Central memory CD8-positive, alpha-beta T cell (primary cell): ENCODE measurements at places on chromosomes 7 and 10.

DNA sequence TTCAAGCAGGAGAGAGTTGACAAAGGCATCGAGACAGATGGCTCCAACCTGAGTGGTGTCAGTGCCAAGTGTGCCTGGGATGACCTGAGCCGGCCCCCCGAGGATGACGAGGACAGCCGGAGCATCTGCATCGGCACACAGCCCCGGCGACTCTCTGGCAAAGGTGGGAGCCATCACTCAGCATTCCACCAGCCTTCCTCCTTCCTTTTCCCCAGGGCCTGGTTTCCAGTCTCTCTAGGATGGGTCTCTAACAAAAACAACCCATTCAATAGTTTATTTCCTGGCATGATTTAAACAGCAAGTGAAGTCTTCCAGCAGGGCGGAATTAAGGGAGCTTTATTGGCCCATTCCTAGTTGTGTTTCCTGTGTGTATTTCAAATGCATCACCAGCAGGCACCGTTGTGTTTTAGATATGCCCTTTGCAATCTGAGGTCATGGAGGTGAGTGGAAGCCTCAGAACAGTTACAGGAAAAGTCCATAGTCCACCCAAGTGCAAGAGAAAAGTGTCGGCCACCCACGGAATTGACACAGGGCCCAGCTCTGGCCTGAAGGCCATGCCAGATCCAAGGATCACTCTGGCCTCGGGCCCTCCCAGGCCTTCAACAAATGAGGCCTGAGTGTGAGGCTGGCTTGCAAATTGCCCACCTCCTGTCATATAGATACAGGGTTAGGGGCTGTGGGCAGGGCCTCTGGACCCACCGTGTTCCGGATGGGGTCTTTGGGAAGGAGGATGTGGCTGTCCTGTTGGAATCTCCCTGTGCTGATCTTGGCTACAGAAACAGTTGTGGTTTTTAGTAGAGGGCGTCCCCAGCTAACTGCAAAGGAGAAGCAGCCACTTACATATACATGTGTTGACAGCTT, 46.9 kb upstream of the TRIM8 start:
- no peak for DNase-seq

GRCh38 chr7:4132221-4132620, 549.9 kb upstream of the FOXK1 start:
- DNase-seq = no peak

- DNase-seq = no peak
Observed at GRCh38 chr7:147525325-147525724, 1065.2 kb upstream of the C7orf33 start.

- DNase-seq = no peak
Observed at GRCh38 chr7:27071622-27072390, 24.0 kb downstream of the HOXA1 start.

GRCh38 chr7:141263508-141263907, 189.6 kb downstream of the TMEM178B start:
- no peak for DNase-seq

- DNase-seq = no peak
Observed at GRCh38 chr10:123502983-123503382, 163.2 kb upstream of the GPR26 start.

DNA sequence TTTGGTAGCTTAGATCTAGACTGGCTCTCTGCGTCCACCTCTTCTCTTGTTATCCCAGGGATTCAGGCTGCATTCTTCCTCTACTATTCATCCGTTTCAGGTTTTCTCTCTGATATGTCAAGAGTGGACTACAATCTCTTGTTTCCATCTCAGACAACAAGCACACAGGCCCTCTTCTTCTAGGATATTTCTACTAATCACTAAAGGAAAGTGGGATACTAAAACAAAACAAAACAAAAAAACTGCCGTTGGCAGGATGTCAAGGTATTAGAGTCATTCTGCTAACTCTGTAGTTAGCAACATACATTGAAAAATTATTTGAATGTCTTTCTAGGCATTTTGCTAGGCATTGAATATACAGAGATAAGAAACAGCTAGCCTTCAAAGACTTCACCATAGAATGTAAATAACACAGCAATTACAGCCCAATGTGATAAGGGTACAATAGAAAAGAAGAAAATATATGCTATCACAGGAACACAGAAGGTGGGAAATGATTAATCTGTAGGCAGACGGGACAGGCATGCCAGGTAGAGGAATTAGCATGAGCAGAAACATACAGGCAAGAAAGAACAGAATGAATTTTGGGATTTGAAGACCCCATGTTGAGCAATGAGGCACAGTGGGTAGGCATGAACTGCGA, 210.5 kb downstream of the CSTF2T start:
- DNase-seq = no peak

DNA sequence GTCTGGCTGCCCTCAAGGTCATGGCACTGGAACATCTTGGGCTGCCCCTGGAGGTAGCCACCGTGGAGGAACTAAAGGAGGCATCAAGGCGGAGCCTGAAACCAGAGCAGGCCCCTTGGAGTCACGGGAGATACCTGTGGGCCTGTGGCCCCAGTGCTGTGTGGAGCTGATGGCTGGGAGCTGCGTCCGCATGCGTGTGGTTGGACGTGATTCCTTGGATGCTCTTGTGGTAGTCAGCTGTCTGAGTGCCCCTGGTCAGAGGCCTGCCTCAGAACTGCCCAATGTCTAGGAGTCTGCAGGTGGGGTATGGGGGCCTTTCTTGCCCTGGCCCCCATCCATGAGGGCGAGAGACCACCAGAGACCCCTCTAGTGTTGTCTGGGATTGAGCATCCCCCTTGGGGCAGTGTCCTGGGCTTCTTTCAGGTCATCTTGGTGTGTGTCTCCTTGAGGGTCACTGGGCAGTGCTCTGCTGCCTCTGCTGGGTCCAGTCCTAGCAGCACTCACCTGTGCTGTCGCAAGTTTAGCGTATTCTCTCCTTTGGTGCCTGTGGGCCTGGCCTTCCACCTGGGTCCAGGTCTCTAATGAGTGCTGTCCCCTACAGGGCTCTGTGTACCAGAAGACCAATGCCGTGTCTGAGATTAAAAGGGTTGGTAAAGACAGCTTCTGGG, 8.1 kb downstream of the PGAM2 start:
- DNase-seq = no peak

DNA sequence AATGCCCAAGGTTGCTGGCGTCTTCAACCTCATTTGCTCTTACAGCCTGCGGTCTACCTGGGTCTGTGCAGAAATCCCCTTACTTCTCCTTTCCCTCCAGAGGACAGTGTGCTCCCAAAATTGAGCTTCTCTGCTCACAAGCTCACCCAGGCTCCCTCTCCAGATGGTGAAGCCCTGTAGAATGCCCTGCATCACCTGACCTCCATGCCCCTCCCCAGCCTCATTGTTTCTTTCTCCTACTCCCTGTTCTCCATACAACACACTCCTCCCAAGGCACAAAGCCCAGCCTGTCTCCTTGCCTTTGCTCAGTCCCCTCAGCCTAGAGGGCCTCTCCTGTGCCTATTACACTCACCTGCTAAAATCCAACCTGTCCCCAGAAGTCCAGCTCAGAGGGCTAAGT, 3.5 kb downstream of the CRHR2 start:
- DNase-seq = no peak

DNA sequence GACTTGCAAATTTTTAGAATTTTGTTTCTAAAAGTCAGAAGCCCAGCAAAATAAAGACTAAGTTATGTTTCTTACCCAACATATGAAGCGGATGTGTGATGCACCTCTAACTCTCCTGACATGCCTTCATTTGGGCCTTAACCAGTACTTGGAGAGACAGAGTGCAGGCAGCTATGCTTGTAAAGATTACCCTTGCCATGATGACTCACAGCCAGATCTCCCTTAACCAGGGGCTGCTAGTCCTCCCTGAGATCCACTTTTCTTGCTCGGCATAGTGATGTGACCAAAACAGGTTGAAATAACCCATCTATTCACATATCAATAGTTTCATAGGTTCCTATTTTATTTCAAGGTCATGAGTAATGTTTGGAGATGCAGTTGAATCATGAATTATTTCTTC, 43.6 kb downstream of the PPP1R3A start:
- no peak for DNase-seq

GRCh38 chr7:2416063-2416462, 12.7 kb downstream of the CHST12 start:
- no peak for DNase-seq

DNA sequence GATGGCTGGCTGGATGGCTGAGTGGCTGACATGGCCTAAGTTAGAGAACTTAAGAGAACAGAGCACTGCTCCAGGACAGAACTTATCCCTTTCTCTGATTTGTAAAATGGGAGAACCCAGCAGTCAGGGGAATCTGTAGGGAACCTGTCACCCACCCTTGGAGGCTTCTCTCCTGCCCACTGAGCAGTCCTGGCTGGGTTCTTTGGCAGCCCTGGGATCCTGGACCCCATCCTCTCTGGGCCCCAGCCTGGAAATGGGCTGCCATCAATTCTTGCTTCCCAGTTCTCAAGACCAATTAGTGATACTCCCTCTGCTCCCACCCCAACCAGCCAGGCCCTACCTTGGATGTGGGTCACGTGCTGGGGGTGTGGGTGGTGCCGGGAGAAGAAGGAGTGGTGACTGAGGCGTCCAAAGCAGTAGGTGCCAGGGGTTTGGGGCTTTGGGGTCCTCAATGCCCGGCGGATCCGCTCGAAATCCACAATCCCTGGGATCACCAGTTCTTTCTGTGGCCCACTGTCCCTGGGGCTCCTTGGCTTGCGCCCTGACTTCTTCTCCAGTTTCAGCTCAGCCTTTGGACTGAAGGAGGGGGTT, 3.6 kb downstream of the TBATA start:
- no peak for DNase-seq

- DNase-seq = no peak
Observed at GRCh38 chr10:132096223-132096622, 30.5 kb downstream of the JAKMIP3 start.

DNA sequence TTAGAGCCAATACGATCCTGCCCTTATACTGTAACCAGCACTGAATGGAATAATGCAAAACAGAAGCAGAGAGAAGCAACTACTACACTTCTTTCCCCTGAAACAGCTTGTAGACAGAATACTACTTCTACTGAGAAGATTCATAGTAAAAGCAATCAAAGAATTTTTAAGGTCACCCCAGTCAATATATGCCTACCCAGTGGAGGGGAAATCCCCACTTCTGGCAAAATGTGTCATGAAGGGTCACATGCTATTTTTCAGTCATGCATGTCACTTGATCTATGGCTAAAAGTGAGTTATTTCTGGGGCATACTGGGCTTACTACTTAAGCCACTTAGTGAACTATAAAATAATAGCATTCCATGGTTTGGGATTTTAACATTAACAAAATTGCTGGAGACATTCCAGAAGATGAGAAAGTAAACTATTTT, 25.6 kb downstream of the IRF5 start:
- DNase-seq = no peak

DNA sequence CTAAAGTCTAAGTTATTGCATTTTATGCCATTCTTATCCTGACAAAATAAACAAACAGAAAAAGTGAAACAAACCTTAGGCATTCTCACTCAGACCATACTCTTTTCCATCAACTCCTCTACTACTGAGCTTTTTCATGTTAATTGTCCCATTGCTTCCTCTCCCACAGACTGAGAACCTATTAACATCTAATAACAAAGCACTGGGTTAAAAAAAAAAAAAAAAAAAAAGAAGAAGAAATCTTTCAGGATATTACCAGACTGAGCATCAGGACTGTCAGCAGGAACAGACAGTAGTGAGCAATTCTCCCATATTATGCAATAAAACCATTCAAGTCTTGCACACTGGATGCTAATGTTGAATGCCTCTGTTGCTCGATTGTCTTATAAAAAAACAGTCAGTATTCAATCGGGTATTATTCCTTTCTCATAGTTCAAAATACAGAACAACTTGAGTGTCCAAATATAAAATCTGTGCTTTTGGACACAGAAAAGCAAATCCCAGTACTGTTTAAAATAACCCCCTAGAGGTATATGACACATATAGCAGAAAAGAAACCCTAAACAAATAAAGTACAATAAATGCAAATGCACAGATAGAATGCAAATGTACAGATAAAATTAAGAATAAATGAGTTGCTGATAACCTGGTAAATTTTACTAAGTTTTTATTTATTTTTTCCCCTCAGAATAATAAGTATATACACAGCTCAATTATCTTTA, 531.3 kb upstream of the LRRTM3 start:
- DNase-seq = no peak

DNA sequence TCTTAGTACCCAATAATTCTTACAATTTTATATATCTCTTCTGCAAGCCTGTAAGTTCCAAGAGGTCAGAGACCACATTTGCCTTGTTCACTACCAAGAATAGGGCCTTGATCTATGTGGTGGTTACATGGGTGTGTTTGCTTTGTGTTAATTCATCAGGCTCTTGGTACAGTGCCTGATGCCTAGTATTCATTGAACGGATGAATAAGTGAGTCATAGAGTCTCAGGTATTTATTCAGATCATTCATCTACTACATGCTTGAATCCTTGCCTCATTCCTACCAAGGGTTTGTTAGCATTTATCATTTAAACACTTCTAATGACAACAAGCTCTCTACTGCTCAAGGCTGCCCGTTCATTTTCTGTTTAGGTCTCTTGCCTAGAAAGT, 11.3 kb upstream of the SGPL1 start:
- no peak for DNase-seq

DNA sequence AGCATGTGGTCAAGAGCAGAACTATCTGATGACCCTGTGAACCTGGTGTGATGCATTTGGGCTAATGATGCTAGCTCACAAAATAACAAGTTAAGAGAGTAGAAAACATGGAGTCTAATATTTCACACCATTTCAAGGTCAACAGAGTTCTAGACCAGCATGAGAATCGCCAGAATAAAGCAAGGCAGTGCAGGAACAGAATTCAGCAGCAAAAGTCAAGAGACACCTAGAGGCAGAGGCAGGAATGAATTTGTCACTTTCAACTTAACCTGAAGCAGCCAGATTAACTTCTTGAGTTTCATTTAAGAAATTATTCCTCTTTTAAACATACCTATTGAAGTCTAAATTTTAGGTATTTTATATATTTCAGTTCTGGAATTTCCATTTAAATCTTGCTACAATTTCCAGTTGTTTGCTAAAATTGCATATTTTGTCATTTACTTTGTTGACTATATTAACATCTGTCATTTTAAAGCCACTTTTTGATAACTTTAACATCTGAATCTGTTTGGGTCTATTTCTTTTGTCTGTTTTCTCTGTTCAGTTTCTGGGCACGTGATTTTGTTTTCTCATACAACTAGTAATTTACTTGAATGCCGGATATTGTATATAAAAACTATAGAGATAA, 44.2 kb upstream of the PRSS58 start:
- no peak for DNase-seq

GRCh38 chr7:149884016-149884415, 10.2 kb downstream of the ATP6V0E2 start:
- no peak for DNase-seq

- DNase-seq = no peak
Observed at GRCh38 chr10:104218751-104219150, 13.4 kb downstream of the CFAP43 start.

GRCh38 chr10:27695706-27696105, 49.9 kb downstream of the MKX start:
- DNase-seq = no peak

DNA sequence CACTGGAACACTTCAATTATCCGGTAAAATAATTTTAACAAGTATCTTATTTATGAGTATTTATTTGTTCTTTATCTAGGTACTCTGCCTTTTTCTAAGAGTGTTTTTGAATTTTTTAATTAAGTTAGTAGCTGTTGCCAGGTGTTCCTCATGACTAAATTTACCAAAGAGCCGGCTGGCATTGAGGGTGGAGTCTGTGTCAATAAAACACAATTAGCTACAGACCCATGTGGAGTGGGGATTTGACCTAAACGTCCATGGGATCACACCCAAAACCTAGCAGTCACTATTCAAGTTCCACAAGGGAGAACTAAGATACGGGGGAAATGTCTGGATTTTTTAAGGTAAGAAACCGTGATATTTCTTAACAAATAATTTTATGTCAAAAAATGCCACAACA, 9.8 kb downstream of the SLC16A12 start:
- DNase-seq = no peak

- no peak for DNase-seq
Observed at GRCh38 chr7:26368542-26368941, 76.9 kb downstream of the SNX10 start.
